Naive thymus-derived CD8-positive, alpha-beta T cell (primary cell): ENCODE measurements at places on chromosomes 13 and 19. TPM values are rescaled to one million over a fixed set of nuclear protein-coding genes. Genes with fewer than 3 reads are reported as not detected.

DNA sequence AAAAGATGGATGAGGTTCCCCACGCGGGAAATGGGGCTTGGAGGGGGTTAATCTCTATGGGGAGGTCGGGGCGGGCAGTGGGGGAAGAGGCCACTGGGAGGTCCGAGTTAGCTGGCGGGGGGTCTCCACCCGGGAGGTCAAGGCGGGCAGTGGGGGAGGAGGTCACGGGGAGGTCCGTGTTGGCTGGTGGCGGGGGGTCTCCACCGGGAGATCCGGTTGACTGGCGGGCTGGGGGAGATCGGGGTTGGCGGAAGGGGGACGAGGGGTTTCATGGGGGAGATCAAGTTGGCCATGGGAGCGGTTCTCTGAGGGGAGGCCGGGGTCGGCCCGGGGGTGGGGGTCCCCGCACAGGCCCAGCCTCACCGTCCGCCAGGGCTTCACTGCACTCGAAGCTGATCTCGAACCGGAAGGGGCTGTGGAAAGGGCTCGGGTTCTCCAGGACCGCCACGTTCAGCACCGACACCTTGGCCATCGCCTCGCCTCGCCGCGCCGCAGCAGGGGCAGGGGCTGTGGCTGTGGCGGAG is 342 bp downstream of the ASF1B start:
- no peak for DNase-seq

- no peak for DNase-seq
Observed at GRCh38 chr19:1663852-1664251, 11.4 kb upstream of the TCF3 start.

GRCh38 chr13:41295973-41296372 is 15.1 kb upstream of the NAA16 start:
- no peak for DNase-seq

DNA sequence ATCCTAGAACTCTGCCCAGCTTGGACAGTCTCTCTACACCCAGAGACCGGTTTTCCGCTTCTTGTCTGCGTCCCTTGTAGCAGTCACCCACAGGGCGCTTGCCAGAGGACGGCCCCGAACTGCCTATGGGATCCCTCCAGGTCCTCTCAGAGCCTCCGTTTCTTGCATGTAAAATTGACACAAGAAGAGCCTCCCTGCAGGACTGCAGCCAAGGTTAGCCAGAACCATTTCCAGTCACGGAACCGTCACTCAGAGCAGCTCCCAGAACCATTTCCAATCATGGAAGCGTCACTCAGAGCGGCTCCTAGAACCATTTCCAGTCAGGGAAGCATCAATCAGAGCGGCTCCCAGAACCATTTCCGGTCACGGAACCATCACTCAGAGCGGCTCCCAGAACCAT is 65.5 kb downstream of the ATP11A start:
- no peak for DNase-seq

DNA sequence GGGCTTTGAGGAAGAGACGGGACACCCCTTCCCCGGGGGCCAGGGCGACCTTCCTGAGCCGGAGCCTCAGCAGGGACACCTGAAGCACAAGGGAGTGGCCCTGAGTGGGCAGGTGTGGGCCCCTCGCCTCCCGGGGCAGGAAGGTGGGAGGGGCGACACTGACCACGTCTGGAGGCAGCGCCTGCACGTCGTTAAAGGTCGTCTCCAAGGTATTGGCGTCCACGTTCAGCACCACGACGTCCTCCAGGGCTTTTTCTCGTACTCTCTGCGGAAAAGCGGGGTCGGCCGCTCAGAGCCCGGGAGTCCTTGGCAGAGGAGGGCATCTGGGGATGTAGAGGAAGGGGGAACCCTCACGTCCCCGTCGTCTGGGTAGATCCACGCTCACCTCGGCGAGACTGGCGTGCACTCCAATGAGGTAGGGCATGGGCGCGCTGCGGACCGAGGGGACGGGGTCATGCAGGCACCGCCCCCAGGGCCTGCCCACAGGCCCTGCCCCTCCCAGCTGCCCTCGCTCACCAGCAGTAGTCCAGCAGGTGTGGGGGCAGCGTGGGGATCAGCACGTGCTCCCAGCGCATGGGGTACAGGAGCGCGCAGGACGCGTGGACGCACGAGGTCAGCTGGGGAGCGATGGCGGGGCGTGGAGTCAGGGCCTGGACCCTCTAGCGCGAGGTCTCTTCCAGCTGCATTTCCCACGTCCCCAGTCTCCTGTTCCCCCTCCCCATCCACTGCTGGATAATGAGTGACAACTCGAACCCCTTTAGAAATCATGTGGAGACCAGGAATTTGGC is 6.1 kb downstream of the DENND1C start:
- DNase-seq = no peak

GRCh38 chr19:16841391-16841926 is 12.3 kb downstream of the SIN3B start:
- no peak for DNase-seq

- DNase-seq = no peak
Observed at GRCh38 chr13:22812793-22813192, 368.0 kb upstream of the SGCG start.

DNA sequence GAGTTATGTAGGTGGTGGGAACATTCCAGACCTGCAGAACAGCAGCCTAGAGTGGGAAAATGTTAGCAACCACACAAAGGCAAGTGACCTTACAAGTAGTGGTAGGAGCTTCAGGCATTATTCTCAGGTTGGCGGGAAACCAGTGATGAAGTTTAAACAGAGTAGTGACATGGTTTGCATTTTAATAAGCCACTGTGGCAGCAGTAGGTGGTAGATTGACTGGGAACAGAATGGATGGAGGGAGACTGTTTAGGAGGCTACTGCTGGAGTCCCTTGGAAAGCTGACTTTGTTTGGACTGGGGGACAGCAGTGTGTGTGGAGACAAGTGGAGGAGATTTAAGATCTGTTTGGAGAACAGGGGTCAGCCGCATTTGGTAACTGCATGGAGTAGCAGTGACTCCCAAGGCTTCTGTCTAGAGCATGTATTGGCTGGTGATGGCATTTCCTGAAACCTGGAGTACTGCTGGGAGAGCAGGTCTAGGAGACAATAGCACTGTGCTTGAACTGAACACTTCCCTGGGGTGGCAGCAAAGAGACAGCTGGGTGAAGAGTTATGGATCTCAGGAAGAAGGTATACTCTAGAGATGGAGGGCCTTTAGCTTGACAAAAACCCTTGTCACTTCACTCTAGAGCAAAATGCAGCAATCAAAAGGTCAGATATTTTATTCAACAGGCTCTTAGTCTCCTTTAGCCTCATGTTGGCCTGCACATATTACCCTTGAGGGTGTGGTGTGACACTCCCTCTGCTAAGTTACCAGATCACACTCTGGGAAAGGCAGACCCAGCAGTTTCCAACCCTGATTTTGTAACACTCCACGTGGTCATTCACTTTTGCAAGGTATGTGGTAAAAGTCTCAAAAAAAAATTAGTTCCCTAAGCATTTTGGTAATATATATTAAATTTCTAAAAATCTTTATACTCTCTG is 70.3 kb downstream of the DHRS12 start:
- DNase-seq = no peak

DAND5 gene
- not detected for total RNA-seq

- no peak for DNase-seq
Observed at GRCh38 chr19:9885077-9885552, 50.0 kb downstream of the PIN1 start.

GRCh38 chr19:40691421-40692211 is 1.2 kb upstream of the NUMBL start:
- no peak for DNase-seq

GRCh38 chr13:27423333-27423732 is 1.1 kb upstream of the GTF3A start:
- no peak for DNase-seq

- DNase-seq = no peak
Observed at GRCh38 chr13:97057176-97057575, 62.9 kb upstream of the OXGR1 start.
